ENCODE measurements at places on chromosomes 11 and 22. TPM values are rescaled to one million over a fixed set of nuclear protein-coding genes. Genes with fewer than 3 reads are reported as not detected.

The OR2AG2 gene
- total RNA-seq = 0.47 TPM

The TSPAN18 gene
- total RNA-seq = 2.0 TPM

The TMEM86A gene
- 0.52 TPM for total RNA-seq

The USP2 gene
- 0.22 TPM for total RNA-seq

The MS4A7 gene
- total RNA-seq = not detected

DNA sequence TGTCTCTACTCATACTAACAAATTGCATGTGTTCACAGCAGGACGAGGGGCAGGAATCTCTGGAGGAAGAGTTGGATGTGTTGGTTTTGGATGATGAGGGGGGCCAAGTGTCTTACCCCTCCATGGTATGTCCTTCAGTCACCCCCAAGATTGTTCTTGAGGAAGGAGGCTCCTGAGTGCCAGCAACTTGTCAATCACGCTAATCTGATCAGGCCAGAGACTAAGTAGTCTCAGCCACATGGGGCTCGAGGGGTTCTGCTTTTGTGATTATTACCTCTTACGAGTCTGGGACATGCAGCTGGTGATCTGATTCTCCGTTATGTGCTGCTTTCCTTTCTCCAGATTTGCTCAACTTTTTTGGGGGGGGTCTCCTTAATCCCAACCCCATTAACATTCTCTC, 54.3 kb downstream of the CTNND1 start:
- DNase-seq = no peak

GRCh38 chr11:4680341-4680740, 17.3 kb downstream of the OR51E2 start:
- no peak for DNase-seq

- DNase-seq = no peak
Measured at GRCh38 chr22:27919942-27920755, 1.1 kb upstream of the PITPNB start.

DNA sequence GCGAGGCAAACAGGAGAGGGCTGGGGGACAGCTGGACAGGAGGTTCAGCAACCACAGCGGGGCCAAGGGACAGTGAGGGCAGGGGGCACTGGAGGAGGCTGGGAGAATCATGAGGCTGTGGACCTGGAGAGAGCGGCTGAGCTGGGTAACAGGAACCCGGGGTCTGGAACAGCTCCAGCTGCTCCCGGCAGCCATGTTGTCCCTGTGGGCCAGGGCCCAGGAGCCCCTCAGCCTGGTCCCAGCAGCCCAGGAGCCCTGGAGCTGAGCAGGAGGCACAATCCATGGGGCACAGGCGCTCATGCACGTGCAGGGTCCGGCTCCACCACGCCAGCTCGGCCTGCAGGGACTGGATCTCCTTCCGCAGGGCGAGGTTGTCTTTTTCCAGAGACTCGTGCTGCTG, 7.4 kb downstream of the BATF2 start:
- no peak for DNase-seq

GRCh38 chr11:130168105-130168504, 8.5 kb downstream of the ST14 start:
- no peak for DNase-seq

GRCh38 chr11:130640526-130640925, 192.1 kb downstream of the ADAMTS15 start:
- DNase-seq = no peak

GRCh38 chr11:109818290-109818689, 274.9 kb upstream of the ZC3H12C start:
- no peak for DNase-seq

DNA sequence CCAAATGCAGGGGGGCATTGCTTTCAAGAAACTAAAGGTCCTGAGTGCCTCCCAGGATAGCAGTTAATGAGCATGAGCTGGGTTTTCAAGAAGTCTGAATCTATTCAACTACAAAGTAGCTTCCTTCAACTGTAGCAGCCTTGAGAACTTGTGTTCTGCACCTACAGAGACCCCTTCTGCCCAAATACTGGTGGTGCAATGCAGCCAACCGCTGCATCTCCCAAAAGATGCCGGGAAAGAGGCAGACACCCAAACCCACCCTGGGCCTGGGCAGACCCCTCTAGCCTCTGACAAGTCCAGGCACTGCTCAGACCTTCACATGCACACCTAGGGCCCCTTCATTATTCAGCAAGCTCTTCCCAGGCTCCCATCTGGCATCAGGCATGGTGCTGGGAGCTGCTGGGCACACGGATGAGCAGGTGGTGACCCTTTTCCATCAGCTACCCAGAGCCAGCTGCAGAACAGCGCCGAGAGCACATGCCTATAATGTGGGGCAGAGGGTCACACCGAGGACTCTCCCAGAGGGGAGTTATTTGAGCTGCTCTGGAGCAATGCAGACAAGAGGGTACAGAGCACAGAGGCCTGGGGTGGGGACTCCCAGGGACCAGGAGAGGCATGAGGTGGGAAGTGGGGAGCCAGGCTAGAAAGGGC, 44.9 kb upstream of the ETS1 start:
- peak; percentile 28 for DNase-seq

DNA sequence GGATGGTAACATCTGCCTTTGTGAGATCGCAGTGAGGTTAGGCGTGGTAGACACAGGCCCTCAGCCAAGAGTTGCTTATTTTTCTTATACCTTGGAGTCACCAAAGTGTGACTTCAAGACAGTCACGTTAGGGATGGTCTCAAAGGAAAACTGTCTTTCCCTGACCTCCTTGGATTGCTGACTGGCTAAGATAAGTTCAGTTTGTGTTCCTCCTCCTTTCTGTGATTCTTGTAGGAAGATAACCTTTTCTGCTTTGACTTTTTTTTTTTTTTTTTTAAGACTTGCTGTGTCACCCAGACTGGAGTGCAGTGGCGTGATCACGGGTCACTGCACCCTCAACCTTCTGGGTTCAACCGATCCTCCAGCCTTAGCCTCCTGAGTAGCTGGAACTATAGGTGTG, 23.1 kb downstream of the TAB1 start:
- no peak for DNase-seq

DNA sequence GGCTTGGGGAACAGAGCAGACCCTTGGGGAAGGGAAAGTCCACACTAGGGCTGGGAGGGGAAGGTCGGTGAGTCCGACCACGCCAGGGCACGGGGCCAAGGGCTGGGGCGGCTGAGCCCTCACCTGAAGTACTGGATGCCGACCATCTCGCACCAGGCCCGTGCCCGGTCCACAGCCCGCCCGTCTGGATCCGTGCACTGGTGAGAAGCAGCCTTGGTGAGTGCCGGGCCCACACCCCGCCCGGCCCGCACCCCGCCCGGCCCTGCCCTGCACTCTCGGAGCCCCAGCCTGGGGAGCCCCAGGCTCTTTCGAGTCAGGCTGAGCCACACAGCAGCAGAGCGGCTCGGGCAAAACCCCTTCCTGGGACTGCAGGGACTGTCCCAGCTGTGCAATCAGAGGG, 1.9 kb upstream of the BAIAP2L2 start:
- no peak for DNase-seq

DNA sequence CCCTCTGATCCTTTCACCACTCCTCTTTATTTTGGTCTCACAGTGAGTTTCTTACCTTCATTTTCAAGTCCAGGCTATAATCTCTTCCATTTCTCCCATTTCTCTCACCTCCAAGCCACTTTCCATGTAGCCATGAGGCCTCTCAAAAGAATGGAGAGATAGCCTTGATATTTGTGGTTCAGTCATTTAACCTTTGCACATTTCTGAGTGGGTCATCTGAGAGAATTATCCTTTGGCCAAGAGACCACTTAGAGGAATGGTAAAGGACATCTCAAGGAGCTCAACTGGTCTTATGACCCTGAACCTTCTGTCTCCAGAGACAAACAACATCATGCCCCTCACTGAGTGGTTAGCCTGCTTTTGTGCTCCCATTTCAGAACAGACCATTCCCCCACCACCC, 121.1 kb downstream of the KIRREL3 start:
- DNase-seq = no peak

- no peak for DNase-seq
Measured at GRCh38 chr11:3913921-3914320, 58.5 kb downstream of the STIM1 start.

DNA sequence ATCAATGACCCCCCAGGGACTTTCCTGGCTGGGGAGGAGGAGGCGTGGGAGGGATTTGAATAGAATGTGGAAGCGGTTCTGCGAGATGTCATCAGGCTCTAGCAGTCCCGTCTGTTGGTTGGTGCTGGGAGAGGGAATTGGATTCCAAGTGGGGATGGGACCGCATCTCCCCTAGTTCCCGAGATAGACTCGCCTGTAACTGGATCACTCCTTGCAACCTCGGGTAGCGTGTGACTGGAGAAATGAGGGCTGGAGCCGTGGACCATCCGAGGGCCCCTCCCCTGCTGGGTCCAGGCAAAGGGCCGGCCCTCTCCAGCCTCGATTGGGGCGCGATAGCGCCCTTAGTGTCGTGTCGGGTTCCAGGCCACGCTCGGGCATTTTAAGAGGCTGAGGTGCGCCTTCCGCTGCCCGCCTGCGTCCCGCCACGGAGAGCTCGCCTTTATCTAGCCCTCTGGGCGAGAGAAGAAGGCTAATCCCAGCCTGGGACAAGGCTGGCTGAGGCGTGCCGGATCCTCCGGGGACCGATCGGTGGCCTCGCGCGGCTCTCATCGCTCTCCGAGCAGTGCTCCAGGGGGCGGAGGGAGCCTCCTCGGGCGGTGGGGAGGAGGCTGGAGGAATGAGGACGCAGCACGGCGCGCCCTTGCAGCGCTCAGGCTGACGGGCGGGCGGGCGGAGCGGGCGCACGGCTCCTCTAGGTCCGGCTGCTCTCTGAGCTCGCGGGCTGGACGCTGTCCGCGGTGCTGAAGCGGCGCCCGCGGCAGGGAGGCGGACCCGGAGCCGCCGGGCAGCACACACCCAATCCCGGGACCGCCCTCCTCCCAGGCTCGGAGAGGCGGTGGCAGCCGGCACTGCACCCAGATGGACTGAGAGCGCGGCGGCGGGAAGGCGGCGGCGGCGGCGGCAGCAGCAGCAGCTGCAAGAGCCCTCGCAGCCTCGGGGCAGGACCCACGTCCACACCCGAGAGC, 107.8 kb downstream of the OSBP2 start:
- DNase-seq = peak; percentile 77

- no peak for DNase-seq
Measured at GRCh38 chr11:96396637-96397036, 6.8 kb downstream of the JRKL start.

DNA sequence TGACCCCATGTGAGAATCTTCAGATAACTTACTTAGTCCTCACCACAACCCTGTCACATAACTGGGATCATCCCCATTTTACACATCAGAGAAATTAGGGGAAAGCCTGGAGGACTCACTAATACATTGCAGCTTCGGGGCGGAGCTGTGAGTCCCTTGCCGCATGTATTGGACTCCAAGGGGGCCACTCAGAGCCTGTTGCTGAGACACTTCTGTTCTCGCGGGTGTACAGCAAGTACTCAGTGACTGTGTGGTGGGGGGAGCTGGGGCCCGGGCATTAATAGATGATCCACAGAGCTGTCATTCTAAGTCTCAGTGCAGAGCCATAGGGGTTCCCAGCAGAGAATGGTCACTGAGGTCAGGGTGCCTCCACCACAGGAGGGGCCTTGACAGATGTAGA, 13.5 kb downstream of the OAF start:
- DNase-seq = no peak
